ENCODE measurements at places on chromosomes 3 and 15.

DNA sequence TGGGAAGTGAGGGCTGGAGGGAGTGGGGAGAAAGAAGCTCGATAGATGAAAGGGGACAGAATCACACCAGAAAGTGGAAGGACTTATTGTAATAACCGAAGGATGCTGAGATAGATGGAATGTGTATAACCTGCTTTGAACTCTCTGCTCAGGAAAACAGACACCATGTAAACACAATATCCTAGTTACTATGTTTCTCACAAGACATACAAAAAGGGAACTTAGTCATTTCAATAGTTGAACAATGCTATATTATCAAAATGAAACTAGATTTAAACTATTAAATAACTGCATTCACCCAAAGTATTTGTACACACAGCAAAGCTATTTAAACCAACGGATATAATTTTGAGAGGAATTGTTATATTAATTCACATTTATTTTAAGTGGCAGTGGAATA is 108.3 kb upstream of the GADL1 start:
- no peak for DNase-seq

DNA sequence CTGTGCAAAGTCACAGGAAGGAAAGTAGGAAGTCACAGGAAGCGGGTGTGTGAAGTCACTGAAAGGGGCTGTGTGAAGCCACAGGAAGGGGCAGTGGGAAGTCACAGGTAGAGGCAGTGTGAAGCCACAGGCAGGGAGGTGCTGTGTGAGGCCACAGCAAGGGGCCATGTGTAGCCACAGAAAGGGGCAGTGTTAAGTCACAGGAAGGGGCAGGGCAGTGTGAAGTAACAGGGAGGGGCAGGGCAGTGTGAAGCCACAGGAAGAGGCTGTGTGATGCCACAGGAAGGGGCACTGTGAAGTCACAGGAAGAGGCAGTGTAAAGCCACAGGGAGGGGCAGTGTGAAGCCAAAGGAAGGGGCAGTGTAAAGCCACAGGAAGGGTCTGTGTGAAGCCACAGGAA is 36.5 kb downstream of the GASK1A start:
- peak; percentile 16 for DNase-seq

DNA sequence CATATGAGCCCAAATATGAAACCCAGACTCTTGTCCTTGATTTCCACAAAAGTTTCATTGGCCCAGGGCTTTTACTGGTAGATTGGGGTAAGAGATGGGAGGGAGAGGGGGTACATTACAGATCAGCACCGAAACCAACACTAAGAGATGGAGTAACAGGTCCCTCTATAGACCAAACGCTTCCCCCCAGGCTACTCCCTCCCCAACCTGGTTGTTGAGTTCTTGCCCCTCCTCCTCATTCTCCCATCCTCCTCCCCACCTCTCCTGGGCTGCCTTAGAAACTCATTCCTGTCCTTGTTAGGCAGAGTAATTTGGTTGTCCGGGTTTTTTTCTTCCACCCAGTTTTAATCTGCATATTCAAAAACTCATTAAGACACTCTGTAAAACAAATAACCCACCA is 74.1 kb downstream of the MESD start:
- no peak for DNase-seq

DNA sequence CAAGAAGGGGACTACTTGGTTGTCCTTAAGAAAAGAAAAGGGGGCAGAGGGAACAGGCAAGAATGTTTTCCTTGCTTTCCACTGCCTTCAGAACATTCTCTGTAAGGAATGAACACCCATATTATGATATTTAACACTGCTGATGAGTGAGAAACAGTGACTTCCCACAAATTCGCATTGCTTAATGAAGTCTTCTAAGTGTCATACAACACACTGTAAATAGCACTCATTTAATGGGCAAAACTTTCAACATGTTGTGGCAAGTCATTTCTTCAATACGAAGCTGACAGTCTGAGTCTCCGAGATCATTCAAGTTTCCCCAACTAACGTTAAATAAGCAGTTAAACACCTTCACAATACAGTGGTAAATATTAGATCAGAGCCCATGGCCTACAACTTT is 464.4 kb downstream of the SHQ1 start:
- no peak for DNase-seq

DNA sequence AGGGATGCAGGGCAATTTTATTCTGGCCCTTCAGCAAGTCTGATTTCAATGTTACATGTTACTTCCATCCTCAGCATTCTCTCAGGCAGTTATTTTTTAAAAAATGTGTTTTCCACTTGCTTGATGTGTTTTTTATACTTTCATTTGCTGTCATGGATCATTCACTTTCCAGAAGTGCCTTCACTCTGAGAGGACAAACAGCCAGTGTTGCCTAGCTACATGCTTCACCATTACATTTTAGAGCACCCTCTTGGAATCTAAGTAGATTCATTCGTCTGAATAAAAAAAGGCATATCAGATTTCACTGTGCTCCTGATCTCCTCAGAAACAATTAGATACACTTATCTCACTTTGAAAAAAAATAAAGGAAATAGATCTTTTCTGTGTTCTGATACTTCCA is 93.6 kb upstream of the POU1F1 start:
- DNase-seq: no peak

DNA sequence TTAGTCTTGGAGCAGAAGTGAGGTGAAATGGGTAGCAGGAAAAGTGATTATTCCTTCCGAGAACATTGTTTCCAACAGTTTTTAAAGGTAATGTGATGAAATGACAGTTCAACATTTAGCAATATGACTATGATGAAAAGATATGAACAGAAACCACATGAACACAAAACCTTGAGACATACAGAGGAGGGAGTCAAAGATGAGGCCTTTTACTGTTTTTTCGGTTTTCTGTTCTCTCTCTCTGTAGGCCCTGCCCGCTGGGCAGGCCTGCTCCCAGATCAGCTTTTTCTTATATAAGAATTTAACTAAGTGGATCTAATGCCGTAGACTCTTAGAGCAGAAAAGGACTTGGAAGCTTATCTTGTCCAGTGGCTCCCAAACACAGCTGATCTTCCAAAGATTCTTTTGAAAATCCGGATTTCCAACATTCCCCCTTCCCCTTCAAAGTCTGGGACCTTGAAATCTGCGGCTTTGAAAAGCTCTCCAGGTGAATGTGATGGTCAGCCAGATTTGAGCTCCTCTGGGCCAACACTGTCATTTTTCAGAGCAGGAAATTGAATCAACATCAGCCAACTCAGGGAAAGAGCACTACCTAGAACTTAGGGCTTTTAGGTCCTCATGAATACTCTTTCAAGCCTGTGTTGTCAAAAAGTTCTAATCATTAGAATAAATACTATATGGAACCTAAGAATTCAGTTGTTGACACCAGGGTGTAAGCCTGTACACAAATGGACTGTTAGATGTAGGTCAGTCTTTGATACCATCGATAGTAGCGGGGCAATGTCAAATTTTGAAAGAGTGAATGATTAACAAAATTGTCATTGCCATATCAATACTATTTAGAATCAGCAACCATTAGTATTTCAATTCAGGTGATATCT is 372.7 kb downstream of the SHQ1 start:
- DNase-seq: peak; percentile 18

GRCh38 chr3:12568747-12569146 is 11.9 kb downstream of the MKRN2 start:
- no peak for DNase-seq

DNA sequence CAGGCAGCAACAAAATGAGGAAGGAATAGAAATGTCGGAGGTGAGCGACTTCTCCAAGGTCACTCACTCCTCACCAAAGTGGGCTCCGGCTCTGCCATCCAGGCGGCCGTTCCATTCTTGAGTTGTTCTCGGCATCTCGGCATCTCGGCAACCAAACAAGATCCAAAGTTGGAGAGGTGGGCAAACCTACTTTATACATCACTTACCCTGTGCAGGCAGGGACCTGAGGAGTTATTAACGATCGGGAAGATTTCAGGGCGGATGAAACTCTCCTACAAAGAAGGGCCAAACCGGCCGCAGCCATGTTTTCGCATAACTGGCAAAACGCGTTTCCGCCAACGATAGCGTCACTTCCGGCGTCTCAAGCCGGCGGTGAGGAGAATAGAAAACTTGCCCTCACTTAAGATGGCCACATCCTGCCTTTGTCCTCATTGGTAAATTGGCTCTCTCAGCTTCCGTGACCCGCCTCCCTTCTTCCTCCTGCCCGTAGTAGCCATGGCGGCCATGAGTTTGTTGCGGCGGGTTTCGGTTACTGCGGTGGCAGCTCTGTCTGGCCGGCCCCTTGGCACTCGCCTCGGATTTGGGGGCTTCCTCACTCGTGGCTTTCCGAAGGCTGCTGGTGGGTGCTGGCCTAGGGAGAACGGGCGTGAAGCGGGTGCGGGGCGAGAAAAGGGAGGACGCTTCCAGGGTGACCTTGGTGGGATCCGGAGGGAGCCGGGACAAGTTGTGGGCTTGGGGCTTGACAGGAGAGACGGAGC is at the start of the genes MRPL47 and NDUFB5:
Gene MRPL47 (minus strand): TSS at position 318 of the 758 bp plus-strand sequence. CDS start 14 bp downstream, at position 304.
Gene NDUFB5 (plus strand): TSS at position 474 of the 758 bp plus-strand sequence. CDS start 22 bp downstream, at position 496.
- peak; percentile 96 for DNase-seq

DNA sequence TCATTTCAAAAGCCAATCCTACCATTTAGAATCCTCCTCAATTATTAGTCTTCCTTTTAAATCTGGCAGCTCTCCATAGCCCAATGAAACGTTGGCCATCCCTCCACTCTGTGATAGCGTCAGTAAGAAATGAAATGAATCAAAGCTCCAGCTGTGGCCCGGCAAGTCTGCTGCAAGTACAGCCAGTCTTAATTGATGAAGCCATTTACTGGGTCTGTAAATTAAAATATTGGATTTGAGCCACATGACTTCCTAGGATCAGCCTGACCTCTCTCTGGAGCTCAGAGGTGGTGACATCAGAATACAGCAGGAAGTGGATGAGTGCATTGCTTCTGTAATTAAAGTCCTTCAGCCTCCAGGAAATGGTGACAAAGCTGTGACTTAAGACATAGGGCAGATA is 347.0 kb upstream of the LMCD1 start:
- DNase-seq: no peak

GRCh38 chr3:127990051-127990450 is 62.2 kb upstream of the SEC61A1 start:
- no peak for DNase-seq

DNA sequence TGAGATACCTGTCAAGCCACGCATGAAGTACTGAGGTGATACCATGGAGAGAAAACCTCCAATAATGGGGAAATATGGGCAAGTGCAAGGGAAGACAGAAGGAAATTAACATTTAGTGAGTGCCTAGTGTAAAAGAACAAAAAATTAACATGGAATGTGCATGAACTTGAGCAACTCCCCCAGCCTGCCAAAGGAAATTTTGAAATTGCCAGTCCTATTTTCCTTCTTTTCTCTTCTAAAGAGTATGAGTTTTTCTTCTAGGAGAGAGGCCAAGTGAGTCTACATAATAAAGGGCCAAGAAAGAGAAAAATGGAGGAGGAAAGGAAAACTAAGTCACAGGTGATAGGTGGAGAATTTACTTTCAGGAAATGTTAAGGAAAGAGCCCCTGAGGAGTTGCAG is 602.4 kb upstream of the MDFIC2 start:
- DNase-seq: no peak

- DNase-seq: no peak
Measured at GRCh38 chr3:27720899-27721716, 1.0 kb downstream of the EOMES start.

- no peak for DNase-seq
Measured at GRCh38 chr3:55888282-55888885, 401.3 kb upstream of the WNT5A start.

- DNase-seq: no peak
Measured at GRCh38 chr3:140941090-140941433, 574 bp upstream of the SLC25A36 start.

- no peak for DNase-seq
Measured at GRCh38 chr3:150733936-150734794, 28.8 kb downstream of the SIAH2 start.

DNA sequence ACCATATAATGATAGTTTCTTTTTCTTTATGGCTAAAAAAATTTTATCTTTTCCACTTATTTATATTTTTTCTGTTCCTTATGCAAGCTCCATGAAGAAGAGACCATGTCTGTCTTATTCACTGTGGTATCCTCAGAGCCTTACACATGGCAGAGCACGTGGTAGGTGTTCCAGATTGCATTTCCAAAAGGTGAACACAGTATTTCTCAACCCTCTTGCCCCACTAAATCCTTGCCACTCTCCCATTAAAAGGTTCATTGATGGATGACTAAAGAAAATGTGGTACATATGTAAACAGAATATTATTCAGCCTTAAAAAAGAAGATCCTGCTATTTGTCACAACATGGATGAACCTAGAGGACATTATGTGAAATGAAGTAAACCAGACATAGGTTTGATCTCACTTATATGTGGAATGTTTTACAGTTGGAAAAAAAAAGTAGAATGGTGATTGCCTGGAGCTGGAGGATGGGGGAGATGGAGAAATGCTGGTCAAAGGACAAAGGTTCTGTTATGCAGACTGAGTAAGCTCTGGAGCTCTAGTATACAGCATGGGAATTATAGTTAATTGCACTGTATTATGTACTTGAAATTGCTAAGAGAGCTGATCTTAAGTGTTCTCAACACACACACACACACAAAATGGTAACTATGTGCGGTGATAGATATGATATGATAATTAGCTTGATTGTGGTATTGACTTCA is 266.7 kb downstream of the CNTN3 start:
- DNase-seq: no peak

GRCh38 chr15:52558196-52558595 is 10.6 kb downstream of the ARPP19 start:
- peak; percentile 82 for DNase-seq

DNA sequence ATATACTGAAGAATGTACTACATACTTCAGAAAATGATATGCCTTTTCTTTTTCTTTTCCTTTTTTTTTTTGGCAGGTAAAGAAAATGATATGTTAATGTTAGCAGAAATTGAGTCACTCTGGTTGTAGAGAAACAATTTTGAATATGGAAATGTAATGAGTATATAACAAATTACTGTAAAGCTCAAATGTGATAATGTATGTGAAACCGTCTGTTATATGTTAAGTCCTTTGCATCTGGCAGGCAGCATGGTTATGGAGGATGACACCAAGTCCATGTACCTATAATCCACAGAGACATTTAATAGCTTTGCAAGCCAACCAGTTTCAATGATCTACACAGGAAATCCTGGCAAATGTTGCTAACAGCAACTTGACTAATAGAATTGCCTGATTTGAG is 58.4 kb downstream of the HACD2 start:
- no peak for DNase-seq

DNA sequence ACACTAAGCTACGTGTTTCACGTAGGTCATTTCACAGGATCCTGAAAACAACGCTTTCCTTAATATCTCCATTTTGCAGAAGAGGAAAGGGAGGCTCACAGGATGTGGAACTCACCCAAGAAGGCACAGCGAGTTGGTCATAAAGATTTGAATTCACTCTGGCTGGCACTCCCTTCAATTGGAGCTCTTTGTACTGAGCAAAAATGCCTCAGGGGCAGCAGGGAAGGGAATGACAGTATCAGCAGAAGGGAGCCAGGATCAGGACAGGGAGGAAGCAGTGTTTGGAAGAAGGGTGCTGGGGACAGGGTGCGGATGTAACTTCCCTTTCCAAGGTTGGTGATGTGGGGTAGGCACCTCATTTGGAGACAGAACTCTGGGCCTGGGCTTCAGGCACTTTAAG is 1.1 kb upstream of the ST6GAL1 start:
- no peak for DNase-seq

All from activated naive CD4-positive, alpha-beta T cell treated with anti-CD3 and anti-CD28 coated beads for 36 hours (primary cell).